ENCODE measurements at places on chromosomes 6 and 20. TPM values are rescaled to one million over a fixed set of nuclear protein-coding genes. Genes with fewer than 3 reads are reported as not detected.

SKIC2 gene
- total RNA-seq, result 24.2 TPM

LBP gene
- 1.5 TPM for total RNA-seq

MOXD1 gene
- total RNA-seq, result 1.8 TPM

MYB gene
- total RNA-seq, result 1.0 TPM

CNR1 gene
- total RNA-seq, result 0.49 TPM

GLP1R gene
- not detected for total RNA-seq

KCNG1 gene
- 18.8 TPM for total RNA-seq

SALL4 gene
- 1.3 TPM for total RNA-seq

GGTLC1 gene
- total RNA-seq, result not detected

PRL gene
- total RNA-seq, result not detected

QRSL1 gene
- 6.8 TPM for total RNA-seq

ERVFRD-1 gene
- not detected for total RNA-seq

GNAS-AS1 gene
- not detected for total RNA-seq

PDE10A gene
- 32.3 TPM for total RNA-seq

BPIFB1 gene
- 0.12 TPM for total RNA-seq

CRISP2 gene
- not detected for total RNA-seq

TRERF1 gene
- total RNA-seq, result 10.0 TPM

LGSN gene
- total RNA-seq, result 4.8 TPM

PCMT1 gene
- total RNA-seq, result 90.3 TPM

TREM1 gene
- total RNA-seq, result 0.30 TPM

SOX4 gene
- 12.3 TPM for total RNA-seq

PAK5 gene
- total RNA-seq, result not detected

TUBB2B gene
- total RNA-seq, result 13.8 TPM

SSTR4 gene
- not detected for total RNA-seq

MAP3K4 gene
- 14.4 TPM for total RNA-seq

OR10C1 gene
- total RNA-seq, result not detected

RPS10 gene
- 2,113 TPM for total RNA-seq

PREX1 gene
- 13.5 TPM for total RNA-seq

FAM217A gene
- total RNA-seq, result not detected

RAB32 gene
- total RNA-seq, result 34.3 TPM

DEFB124 gene
- not detected for total RNA-seq

LY6G6C gene
- total RNA-seq, result not detected

ACTL10 gene
- 0.05 TPM for total RNA-seq

FAM209B gene
- total RNA-seq, result 0.42 TPM

GTSF1L gene
- total RNA-seq, result not detected

PRKN gene
- not detected for total RNA-seq

CARMIL1 gene
- 9.8 TPM for total RNA-seq

ZNF311 gene
- 0.30 TPM for total RNA-seq

TMEM74B gene
- total RNA-seq, result 3.7 TPM

ASIP gene
- not detected for total RNA-seq

AP5S1 gene
- total RNA-seq, result 18.8 TPM

SLC32A1 gene
- not detected for total RNA-seq

SLC35D3 gene
- total RNA-seq, result 0.09 TPM

PEDS1 gene
- 55.0 TPM for total RNA-seq

KCNS1 gene
- total RNA-seq, result not detected
